ENCODE measurements at places on chromosomes 1 and 21.

DNA sequence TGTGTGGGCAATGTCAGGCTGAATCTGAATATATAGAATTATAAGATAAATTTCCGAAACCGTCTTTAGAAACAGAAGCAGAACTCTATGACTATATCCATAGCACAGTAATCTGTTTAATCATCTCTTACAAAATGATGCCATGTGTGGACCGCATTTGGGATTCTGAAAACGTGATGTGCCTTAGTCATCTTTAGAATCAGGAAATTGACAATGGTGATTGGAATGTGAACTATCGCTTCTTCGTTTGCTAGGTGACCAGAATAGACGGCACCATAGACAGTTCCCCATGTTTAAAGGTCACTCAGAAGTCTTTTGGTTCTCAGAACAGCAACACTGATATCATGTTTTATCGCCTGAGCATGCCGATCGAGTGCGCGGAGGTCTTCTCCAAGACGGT is 300.3 kb downstream of the ZP4 start:
- no peak for DNase-seq

GRCh38 chr1:2481885-2482284 is 5.8 kb downstream of the PLCH2 start:
- no peak for DNase-seq

DNA sequence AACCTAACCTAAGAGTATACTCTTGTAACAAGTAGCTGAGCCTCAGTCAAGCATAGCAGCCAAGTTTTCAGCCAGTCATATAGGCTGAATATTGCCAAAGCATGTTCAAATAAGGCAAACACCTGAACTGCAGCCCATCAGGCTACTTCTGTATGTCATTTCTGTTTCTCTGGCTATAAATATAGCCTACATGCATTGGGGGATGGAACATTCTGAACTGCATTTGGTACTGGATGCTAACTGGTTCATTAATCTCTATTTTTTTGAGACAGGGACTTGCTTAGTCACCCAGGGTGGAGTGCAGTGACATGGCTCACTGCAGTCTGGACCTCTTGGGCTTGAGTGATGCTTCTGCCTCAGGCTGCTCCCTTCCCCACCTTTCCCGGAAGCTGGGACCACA is 37.3 kb downstream of the MAST2 start:
- DNase-seq: no peak

GRCh38 chr1:12022036-12022435 is 2.7 kb downstream of the MIIP start:
- no peak for DNase-seq

- no peak for DNase-seq
Observed at GRCh38 chr1:185419718-185420117, 102.7 kb upstream of the IVNS1ABP start.

Measured in NCI-H446 (cell line).